CD4-positive, alpha-beta T cell treated with Interleukin-6 at 100 ng/mL for 8 hours (primary cell): ENCODE measurements at places on chromosomes 4 and X.

GRCh38 chr4:57303012-57303751 is 193.0 kb upstream of the IGFBP7 start:
- no peak for DNase-seq

DNA sequence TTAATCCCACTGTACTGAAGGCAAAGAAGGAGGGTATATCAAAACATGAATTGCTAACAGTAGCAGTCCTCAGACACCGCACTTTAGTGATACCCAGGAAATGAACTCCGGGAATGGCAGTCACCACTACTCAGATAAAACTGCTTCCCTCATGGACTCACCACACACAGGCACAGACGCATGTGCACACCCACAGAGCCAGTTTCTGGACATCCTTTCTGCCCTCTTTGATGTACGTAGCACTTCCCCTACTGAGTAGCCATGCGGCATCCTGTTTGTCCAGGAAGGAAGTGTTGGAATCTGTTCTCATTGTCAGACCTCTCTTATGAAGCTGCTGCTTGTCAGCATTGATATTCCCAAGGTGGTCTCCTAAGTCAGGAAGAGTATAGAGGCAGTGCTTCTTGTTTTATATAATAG is 95.7 kb downstream of the DCLK2 start:
- DNase-seq = no peak

- no peak for DNase-seq
Observed at GRCh38 chr4:37475087-37475486, 211.1 kb downstream of the RELL1 start.

- no peak for DNase-seq
Observed at GRCh38 chr4:3440011-3440410, 1.8 kb upstream of the HGFAC start.

GRCh38 chr4:118076958-118077766 is 42.9 kb downstream of the NDST3 start:
- no peak for DNase-seq

DNA sequence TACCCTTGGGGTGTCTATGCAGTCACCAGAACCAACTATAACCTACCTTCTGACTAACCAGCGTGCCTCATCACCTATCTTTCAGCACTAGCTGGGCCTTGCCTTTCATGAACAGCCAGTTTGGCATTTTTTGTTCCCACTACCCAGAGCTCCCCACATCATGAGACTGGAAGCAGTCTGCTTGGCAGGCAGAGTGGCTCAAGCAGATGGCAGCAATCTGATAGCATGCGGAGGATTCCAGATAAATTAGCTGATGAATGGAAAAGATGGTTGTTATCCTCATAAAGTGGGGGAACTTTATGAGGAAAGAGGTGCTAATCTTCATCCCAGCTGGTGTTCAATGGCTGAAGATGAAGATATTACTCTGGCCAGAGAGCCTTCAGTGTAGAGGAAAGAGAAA is 243.2 kb upstream of the EDA2R start:
- no peak for DNase-seq

GRCh38 chr4:11183356-11183740 is 245.3 kb downstream of the HS3ST1 start:
- DNase-seq = no peak

DNA sequence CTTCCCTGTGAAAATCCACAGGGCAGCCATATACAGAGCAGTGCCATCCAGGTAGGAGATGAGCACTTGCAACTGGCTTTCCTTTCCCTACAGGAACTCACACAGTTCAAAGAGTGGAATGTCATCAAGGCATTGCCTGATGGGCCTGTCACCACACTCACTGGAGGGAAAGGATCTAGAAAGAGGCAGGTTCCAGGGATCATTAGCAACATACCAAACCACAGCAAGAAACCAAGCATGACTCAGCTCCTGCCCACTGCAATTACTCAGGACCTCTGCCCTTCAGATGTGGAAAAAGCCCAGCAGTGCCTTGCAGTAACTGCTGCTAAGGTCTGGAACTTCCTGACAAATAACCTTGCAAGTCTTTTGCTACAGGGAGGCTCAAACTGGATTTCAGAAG is 101.2 kb downstream of the ZNF674 start:
- no peak for DNase-seq

DNA sequence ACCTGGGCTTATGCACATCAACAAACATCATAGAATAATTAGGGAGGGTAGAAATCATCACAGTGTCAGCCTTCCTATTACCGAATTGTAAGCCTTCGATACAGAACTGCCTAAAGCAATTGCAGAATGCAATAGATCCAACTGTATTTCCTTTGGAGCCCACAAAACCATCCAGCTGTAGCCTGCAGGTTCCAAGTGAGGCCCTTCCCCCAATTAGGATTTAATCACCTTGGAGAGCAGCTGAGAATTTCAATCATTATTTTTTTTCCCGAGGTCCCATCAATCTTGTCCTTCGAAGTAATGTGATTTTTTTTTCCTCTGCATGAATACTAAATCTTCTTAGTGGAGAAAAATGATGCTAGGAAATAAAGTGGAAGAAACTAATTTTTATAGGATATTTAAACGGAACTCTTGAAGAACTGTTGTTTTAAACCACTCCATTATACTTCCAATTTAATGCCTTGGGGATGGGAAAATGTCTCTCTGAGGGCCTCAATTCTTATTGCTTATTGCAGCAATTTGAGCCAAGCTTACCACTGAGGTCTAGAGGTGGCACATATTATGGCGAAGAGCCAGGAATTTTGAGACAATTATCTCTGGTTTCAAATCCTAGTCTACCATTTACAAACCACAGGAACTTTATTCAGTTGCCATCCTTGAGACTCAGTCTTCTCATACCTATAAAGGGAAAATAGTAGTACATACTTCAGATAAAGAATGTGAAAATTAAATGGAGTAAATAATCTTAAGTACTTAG is 953.4 kb upstream of the IGFBP7 start:
- no peak for DNase-seq

DNA sequence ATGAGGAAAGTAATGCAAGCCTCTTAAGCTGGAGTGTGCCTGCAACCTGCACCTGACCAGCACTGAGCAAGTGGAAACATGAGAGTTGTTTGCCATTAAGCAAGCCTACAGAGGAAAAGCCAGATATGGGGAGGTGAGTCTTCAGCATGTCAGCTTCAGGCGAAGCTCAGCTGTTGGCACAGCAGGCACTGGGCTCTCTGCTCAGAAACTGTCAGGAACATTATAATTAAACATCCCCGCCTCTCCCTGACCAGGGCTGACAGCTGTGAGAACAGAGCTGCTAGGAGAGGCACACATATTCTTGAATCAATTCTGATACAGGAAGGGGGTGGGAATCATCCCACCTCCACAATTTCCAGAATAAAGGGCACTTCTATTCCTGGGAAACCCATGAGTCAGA is 19.0 kb upstream of the DCX start:
- no peak for DNase-seq

DNA sequence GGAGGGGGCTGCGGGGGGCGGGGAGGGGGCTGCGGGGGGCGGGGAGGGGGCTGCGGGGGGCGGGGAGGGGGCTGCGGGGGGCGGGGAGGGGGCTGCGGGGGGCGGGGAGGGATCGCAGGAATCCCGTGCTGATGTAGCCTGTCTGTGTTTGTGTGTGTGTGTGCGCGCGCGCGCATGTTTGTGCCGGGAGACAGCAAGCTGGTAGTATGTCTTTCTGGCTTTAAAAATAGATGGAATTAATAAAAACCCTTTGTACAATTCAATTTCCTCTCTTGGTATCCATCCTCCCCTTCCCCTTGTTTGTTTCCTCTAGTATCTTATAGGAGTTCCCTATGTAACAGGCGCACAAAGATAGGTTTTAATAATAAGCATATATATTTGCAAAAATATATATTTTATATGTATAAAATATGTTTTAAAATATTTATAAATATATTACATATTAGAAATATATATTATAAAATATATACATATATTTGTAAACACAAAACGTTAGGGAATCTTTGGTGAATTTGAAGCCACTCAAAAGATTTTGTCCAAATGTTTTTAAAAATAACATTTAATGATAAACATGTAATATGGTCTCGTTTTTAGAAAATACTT is 782 bp downstream of the ARHGAP24 start:
- DNase-seq = no peak

DNA sequence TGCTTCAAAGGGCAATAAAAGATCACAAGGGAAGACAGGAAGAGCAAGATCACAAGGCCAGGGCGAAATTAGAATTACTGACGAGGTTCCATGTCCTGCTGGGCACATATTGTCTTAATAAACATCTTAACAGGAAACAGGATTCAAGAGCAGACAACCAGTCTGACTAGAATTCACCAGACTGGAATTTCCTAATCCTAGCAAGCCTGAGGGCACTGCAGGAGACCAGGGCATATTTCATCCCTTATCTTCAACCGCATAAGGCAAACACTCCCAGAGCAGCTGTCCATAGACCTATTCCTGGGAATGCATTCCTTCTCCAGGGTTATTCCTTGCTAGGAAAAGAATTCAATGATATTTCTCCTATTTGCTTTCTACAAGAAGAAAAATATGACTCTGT is 12.4 kb upstream of the TDO2 start:
- DNase-seq = no peak

- DNase-seq = peak; percentile 56
Observed at GRCh38 chrX:16484338-16484737, 165.6 kb upstream of the S100G start.

DNA sequence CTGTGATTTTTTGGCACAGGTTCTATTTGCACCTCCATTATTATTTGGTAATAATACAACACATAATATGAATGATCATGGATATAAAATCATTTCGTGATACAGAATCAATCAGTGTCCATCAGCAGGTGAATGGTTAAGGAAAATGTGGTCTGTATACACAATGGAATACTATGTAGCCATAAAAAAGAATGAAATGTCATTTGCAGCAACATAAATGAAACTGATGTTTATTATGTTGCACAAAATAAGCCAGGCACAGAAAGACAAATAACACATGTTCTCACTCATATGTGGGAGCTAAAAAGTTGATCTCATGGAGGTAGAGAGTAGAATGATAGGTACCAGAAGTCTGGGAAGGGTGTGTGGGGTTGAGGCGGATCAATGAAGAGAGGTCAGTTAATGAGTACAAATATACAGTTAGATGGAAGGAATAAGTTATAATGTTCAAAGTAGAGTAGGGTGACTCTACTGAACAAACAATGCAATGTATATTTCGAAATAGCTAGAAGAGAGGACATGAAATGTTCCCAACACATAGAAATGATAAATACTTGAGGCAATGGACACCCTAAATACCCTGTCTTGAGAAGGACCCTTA is 1.1 kb upstream of the SMARCA1 start:
- no peak for DNase-seq

GRCh38 chrX:2875798-2876399 is 47.2 kb downstream of the GYG2 start:
- DNase-seq = no peak

GRCh38 chr4:173177232-173177631 is 8.6 kb downstream of the GALNT7 start:
- DNase-seq = no peak

- DNase-seq = no peak
Observed at GRCh38 chr4:105966051-105966450, 70.8 kb downstream of the NPNT start.

GRCh38 chrX:11908371-11908770 is 150.3 kb downstream of the MSL3 start:
- DNase-seq = peak; percentile 4

GRCh38 chrX:11781734-11782370 is 23.8 kb downstream of the MSL3 start:
- no peak for DNase-seq
